T-helper 1 cell (primary cell): ENCODE measurements at places on chromosomes 1 and 21.
A peak's percentile ranks its signal among the peaks of the same experiment; 100 is the strongest.

DNA sequence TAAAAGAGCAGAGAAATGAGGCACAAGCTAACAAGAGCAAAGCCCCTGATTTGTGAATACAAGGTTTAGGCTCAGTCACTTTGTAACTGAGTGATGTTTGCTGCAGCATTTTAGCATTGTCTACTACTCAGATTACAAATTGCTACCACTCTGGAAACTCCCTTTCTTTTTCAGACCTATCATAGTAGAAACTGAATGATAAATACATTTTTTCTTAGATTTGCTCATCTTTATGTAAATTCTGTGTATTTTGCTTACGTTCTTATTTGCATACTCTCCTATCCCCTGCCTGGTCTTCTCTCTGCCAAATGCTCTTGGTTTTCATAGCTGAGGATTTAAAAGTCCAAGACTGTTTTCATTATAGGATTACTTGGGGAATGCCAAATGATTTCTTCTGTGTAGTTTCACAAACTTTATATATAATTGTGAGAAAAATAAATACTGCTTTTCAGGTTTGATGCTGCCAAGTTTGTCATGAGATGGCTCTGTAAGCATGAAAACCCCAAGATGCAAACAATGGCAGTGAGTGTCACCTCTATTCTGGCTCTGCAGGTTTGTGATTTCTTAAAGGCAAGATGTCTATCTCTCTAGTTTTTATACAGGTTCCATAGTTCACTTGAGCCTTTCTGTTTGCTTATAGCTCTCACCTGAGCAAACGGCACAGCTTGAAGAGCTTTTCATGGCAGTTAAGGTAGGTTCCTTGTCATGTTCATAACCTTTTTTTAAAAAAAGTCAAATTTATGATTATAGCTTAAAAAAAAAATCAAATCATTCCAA is 24.7 kb downstream of the ZYG11A start:
- no peak for DNase-seq

- DNase-seq, result no peak
Observed at GRCh38 chr1:119680723-119681122, 31.0 kb upstream of the PHGDH start.

- DNase-seq, result no peak
Observed at GRCh38 chr1:111742938-111743549, 3.8 kb upstream of the INKA2 start.

GRCh38 chr1:31715087-31715872 is 11.5 kb upstream of the COL16A1 start:
- DNase-seq, result no peak

DNA sequence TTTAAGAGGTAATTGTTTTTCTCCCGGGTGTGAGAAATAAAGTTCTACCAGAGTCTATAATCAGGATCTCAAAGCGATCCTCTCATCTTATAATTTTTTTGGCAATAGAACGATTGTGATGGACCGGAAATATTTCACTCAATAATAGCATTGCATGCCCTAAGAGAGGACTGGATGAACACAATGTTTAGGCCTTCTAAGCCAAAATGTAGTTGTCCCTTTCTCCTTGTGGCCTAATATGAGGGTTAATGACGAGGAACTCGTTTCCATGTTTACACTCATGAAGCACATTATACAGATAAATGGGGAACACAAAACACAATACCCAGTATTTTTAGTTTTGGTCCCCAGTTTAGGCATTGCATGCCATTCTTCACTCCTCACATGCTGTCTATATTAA is 5.9 kb downstream of the TBX15 start:
- no peak for DNase-seq

- DNase-seq, result no peak
Observed at GRCh38 chr1:8040586-8040985, 14.5 kb upstream of the ERRFI1 start.

DNA sequence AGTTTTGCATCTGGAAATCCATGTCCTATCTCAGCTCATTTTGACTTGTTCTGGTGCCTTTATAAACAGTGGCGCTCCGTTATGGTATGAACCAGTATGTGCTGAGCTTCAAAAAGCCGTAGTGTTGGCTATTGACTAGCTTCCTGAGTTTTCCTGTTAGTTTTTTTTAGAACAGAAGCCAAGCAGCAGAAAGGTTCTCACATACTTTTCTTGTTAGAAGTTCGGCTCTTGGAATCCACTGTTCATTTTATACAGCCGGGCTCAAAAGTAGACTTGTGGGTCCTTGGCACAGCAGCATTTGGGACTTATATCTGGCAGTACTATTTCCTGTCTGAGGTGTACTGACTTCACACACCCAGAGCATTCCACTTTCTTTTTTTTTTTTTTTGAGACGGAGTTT is 63.8 kb downstream of the TBCE start:
- no peak for DNase-seq

DNA sequence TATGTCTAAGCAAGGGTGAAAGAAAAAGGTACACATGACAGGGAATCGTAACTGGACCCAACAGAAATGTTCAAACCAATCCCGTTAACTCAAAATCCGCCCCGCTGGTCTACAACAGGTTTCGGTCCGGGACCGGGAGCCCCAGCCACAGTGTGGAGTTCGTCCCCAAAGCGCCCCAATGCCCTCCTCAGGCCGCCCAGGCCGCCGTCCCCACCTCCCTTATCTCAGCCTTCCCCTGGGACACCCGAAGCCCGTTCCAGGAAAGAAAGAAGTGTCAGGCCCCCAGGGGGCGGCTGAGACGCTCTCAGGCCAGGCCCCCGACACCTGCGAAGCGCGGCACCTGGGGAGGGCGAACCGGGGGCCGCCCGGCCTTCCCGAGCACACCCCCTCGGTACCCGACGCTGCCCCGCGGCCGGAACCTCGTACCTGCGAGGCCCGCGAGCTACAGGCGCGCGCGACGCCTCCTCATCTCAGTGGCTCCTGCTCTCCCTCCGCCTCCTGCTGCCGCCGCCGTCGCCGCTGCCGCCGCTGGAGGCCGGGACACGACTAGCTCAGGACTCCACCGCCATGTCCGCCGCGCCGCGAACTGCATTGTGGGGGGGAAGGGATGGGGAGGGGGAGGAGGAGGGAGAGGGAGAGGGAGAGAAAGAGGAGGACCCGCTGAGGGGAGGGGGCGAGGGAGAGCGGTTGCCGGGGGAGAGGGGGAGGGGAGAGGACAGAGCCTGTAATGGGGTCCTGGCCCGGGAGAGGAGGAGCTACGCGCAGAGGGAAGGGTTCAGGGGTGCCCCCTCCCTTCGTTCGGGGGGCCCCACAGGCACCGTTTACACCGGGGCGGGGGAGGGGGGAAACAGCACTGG is at the start of gene TUT4:
TSS of gene TUT4 (minus strand) at position 588 of the 857 bp plus-strand sequence. CDS start 26,812 bp downstream, outside the sequence.
- peak; percentile 84 for DNase-seq

DNA sequence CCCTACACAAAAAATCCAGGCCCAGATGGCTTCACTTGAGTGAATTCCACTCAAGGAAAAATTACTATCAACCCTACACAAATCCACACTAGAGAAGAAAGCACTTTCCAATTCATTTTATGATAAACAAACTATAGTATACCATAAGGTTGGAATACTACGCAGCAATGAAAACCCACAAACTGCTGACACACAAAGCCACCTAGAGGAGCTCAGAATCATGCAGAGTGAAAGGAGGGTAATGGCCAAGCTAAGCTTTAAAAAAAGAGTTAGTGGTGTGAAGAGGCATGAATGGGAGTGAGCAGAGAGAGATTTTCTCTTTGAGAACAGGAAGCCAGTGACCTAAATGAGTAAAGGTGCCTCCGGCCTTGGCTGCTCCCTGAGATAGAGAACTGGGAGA is 93.7 kb downstream of the DHRS3 start:
- no peak for DNase-seq

GRCh38 chr1:2935751-2936390 is 85.4 kb upstream of the ACTRT2 start:
- DNase-seq, result no peak

GRCh38 chr1:220943319-220943996 is 64.2 kb downstream of the HLX start:
- DNase-seq, result no peak

DNA sequence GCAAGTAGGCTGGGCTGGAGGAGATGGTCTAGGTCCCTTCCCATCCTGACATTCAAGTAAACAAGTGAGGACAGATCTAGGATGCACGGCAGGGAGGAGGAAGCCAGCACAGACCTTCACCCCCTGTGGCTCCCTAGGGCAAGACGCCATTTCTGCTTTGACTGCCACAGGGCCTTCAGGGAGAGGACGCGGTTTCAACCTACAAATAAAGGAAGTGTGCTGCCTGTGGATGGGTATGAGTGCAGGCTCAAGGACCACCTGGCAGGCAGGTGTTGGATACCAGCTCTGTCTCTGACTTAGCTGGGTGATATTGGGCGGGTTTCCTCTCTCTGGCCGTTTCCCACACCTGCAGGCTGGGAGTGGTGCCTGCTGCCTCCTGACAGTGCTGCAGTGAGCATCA is 16.2 kb downstream of the SLC2A1 start:
- no peak for DNase-seq

- DNase-seq, result no peak
Observed at GRCh38 chr1:56045477-56045876, 533.9 kb downstream of the PLPP3 start.
